ENCODE measurements at places on chromosomes 5 and 9. TPM values are rescaled to one million over a fixed set of nuclear protein-coding genes. Genes with fewer than 3 reads are reported as not detected.

Gene DEPDC1B
- polyA plus RNA-seq, result not detected

Gene STPG3
- not detected for polyA plus RNA-seq

Gene EDIL3
- polyA plus RNA-seq, result not detected

Gene IL9
- polyA plus RNA-seq, result not detected

Gene DNAH5
- not detected for polyA plus RNA-seq

Gene ACSL6
- 0.16 TPM for polyA plus RNA-seq

Gene ELAVL2
- polyA plus RNA-seq, result not detected

Gene NR2F1
- not detected for polyA plus RNA-seq

Gene HDAC3
- 94.4 TPM for polyA plus RNA-seq

Gene DNAJB5
- polyA plus RNA-seq, result 1.4 TPM

Gene RRAGA
- 84.0 TPM for polyA plus RNA-seq

Gene MRPL50
- 12.4 TPM for polyA plus RNA-seq

Gene NTNG2
- 4.0 TPM for polyA plus RNA-seq

Gene SLC6A3
- not detected for polyA plus RNA-seq

Gene SLC30A5
- polyA plus RNA-seq, result 20.6 TPM

Gene PAEP
- not detected for polyA plus RNA-seq

Gene SLC6A18
- not detected for polyA plus RNA-seq

Gene RPS14
- 4,990 TPM for polyA plus RNA-seq

Gene CARTPT
- polyA plus RNA-seq, result not detected

Gene CDC20B
- polyA plus RNA-seq, result not detected

Gene MEF2C
- 416 TPM for polyA plus RNA-seq

Gene BSPRY
- 1.2 TPM for polyA plus RNA-seq

Gene G3BP1
- polyA plus RNA-seq, result 123 TPM

Gene GBA2
- 39.3 TPM for polyA plus RNA-seq

Gene FOXD4L4
- polyA plus RNA-seq, result not detected

Gene OR1L1
- not detected for polyA plus RNA-seq

Gene TENT4A
- polyA plus RNA-seq, result 0.91 TPM

Gene PHYHD1
- polyA plus RNA-seq, result not detected

Gene MARVELD2
- polyA plus RNA-seq, result 0.18 TPM

Gene PRELID1
- polyA plus RNA-seq, result 163 TPM

Gene PCSK1
- not detected for polyA plus RNA-seq

Gene UNC13B
- not detected for polyA plus RNA-seq

Gene TAF11L8
- polyA plus RNA-seq, result not detected

Gene CEMIP2
- 43.3 TPM for polyA plus RNA-seq

Gene PCDHB1
- not detected for polyA plus RNA-seq

Gene RNF208
- polyA plus RNA-seq, result not detected

Gene SHISAL2B
- polyA plus RNA-seq, result not detected

Gene EPB41L4B
- not detected for polyA plus RNA-seq

Gene IL3
- not detected for polyA plus RNA-seq

Gene TMED7
- polyA plus RNA-seq, result 38.6 TPM

Gene EIF4E1B
- polyA plus RNA-seq, result not detected

Gene LRRC19
- 0.44 TPM for polyA plus RNA-seq

Gene C5orf52
- polyA plus RNA-seq, result not detected

Gene C5orf63
- polyA plus RNA-seq, result 16.3 TPM

Gene PCDHB8
- polyA plus RNA-seq, result not detected

Gene BRINP1
- not detected for polyA plus RNA-seq

Gene LMAN2
- 188 TPM for polyA plus RNA-seq

Gene SPATA31C2
- polyA plus RNA-seq, result not detected

Gene TNFSF15
- 0.16 TPM for polyA plus RNA-seq

Gene TMEM250
- polyA plus RNA-seq, result 21.4 TPM

Gene PCDHGA7
- polyA plus RNA-seq, result not detected

Gene PLPP7
- 0.78 TPM for polyA plus RNA-seq

Gene FSTL4
- 0.48 TPM for polyA plus RNA-seq
